Esophagus muscularis mucosa (tissue), 4 donors: ENCODE measurements at places on chromosomes 7 and 10. TPM values are rescaled to one million over a fixed set of nuclear protein-coding genes. Genes with fewer than 3 reads are reported as not detected.

GRCh38 chr7:25959168-25959734 is 192.7 kb upstream of the NFE2L3 start:
- peak; percentile 82 for DNase-seq

DNA sequence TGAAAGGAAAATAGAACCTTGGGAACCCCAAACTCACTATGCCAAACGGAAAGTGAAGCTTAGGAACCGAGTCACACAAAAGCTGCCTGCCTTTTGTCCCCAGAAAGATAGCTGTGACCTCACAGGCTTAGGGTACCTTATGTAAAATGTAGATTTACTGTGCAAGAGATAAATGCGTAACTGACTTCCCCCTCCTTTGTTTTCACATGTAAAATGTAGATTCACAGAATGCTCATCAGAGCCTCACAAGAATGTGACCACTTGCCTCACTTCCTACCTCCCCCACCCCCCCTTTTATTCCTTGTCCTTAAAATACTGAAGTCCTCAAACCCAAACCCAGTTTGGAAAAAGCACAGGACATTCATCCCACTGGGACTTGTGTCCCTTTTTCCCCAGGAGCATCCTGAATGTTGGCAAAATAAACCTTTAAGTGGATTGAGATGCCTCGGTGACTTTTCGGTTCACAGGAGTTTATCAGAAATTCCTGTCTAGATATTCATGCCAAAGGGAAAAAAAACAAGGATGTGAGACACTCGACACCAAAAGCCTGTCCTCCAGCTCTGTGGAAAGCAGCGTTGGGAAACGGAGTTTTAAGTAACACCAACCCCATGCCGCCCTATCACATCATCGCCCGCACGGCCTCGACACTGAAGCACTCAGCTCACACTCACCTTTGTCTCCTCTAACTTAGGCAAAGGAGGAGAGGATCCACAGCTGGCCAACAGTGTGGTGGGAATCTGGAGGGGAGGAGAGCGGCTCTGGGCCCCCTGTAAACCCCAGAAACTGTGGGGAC is 45.9 kb downstream of the SVIL start:
- DNase-seq: no peak

GRCh38 chr7:73573791-73574190 is 4.6 kb downstream of the TBL2 start:
- DNase-seq: no peak

Gene MMP21
- total RNA-seq: not detected

DNA sequence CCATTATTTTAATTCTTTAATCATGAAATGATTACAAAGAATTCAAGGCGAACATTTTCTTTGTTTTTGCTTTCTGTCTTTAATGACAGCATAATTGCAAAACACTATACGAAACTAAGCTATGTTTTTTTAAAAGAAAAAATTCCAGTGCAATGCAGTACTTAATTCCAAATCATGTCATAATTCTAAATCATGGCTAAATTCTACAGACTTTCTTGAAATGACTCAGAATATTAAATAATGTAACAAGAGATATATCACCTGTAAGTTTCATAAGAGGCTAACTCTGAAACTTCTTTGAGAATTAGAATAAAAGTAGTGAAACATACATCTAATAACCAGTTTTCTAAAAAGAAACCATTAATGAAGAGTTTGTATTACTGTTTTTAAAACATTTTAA is 671.6 kb downstream of the PARD3 start:
- no peak for DNase-seq

GRCh38 chr10:35577926-35578617 is 27.1 kb upstream of the GJD4 start:
- DNase-seq: no peak

DNA sequence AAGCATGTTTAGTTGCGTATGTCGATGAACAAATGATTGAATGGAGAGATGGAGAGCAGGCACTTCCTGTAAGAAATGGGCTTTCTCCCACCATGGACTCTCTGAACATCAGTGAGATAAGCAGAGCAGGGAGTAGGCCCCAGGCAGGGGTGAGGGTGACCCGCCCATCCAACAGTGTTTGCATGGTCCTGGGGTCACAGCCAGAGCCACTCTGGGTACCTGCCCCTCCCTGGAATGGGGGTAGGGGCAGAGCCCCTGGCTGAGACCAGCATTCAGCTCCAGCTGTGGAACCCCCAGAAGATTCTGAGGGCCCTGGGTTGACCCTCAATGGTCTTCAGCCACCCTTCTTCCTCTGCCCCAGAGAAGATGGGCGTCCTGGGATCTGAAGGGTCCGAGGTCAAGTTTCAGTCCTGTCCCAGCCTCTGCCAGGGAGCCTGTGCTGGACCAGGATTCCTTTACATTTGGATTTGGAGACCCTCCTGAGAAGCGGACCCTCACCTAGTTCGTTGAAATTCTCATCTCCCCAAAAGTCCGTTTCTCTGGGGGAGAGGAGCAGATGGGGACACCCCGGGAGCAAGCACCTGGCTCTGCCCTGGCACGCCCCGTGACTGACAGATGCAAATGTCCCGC is 2.4 kb upstream of the FGF8 start:
- no peak for DNase-seq

DNA sequence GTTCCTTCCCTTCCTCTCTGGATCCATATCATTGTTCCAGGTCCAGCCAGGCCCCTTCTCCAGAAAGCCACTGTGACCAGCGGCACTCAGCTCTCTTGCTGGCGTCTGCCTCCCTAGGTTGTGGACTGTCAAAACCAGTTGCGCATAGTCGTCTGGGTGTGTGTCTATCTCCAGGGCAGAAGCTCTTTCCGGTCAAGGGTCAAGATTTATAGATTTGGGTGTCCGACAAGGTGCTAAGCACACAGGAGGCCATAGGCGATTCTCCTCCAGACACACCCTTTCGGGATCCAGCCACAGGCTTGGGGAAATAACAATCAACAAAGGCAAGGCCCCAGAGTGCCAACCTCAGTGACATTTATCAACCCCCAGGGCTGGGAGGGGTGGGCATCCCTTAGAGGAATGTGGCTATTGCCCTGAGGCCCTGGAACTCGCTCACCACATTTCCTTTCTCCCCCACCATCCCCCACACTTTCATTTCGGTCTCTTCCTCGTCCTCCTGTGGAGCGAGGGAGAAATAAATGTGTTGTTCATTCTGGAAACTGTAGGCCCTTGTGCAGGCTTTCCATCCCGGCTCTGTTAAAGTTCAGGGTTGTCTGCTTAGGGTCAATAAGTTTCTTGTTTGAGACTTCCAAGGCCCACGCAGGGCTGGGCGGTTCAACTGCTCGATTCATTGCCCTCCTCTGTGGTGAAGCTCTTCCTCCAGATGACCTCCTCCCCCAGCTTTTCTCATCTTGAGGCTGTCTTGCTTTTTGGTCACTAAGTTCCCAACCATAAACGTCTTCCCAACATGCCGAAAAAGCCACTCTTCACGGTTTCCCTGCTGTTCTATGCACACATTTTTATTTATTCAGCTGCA is 57.9 kb downstream of the AFAP1L2 start:
- no peak for DNase-seq

- DNase-seq: peak; percentile 85
Measured at GRCh38 chr10:6528198-6528950, 51.7 kb downstream of the PRKCQ start.

DNA sequence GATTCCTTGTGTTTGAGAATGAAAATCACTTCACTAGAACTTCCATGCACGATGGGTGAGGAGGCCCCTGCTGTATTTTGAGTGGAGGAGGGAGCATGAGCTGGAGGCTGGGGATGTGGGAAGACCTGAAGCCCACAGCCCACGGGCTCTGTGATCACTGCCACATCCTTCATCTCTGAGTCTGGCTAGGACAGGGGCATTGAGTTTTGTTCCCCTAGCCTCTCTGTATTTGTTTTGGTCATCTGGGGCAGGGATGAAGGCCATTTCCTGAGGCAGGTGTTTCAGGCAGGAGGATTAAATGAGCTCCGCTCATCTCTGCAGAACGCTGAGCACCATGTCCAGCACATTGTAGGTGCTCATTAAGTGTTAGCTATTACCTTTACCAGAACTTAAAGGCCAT is 293.6 kb downstream of the GLRX3 start:
- DNase-seq: peak; percentile 75

DNA sequence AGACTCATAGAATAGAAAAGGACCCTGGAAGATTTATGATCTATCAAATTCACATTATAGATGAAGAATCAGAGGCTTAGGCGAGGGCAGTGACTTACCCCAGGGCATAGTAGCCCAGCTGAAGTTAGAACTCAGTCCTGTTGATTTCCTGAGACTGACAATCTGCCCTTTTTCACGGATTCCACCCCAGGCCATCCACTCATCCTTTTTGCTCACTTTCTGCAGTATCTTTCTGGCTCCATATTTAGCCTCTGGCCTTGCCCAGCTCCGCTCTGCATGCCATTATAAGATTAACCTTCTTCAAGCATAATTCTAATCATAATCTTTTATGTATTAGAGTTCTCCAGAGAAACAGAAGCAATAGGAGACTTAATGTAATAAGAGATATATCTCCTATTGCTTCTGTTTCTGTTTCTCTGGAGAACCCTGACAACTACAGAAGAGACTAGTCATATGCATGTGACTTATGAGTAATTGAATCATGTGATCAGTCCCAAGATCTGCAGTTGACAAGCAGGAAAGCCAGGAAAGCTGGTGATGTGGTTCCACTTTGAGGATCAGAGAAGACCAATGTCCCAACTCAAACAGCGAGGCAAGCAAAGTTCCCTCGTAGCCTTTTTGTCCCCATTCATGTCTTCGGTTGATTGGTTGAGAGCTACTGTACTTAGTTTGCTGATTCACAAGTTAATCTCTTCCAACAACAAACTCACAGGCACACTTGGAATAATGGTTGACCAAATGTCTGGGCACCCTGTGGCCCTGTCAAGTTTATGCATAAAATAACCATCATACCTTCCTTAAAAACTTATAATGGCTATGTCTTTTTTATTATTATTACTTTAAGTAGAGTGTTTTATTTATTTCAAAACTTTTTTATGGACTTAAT is 412.1 kb downstream of the SUGCT start:
- DNase-seq: no peak

DNA sequence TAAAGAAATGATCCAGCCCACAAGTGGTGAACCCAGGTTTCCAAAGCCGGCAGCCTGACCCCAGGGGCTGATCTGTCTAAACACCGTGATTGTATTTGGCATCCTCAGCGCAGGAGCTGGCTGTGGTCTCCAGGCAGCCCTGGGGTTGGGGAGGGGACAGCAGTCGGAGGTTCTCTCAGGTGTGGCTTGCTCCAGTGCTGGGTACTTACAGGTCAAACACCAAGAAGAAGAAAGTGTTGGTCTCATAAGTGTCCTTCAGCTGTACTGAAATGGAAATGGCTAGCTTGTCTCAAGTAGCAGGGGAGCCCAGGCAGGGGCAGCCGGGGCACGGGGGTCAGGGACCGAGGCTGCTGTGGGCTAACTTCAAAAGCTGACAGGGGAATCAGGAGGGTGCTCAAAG is 6.0 kb downstream of the PHKG1 start:
- no peak for DNase-seq

- no peak for DNase-seq
Measured at GRCh38 chr7:130973637-130974036, 239.6 kb upstream of the KLF14 start.

- DNase-seq: no peak
Measured at GRCh38 chr7:155980841-155981240, 168.6 kb upstream of the SHH start.

DNA sequence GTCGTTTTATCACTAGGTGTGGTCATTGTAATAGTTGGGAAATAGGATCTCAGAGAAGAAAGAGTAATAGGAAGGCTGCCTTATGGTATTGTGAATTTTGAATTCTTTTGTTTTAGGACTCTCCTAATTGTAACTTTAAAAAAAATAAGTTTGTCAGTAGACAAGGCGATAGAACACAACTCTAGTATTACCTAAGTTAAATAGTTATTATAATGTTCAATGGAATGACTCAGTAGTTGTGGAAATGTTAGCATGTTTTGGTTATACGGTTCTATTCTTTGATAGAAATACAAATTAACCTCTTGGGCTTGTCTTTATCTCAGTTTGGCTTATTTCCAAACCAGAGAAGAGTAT is 1.4 kb downstream of the DNAH11 start:
- DNase-seq: no peak

GRCh38 chr7:122155566-122155965 is 11.5 kb upstream of the AASS start:
- DNase-seq: no peak

- DNase-seq: no peak
Measured at GRCh38 chr10:113711142-113711541, 31.4 kb downstream of the CASP7 start.

DNA sequence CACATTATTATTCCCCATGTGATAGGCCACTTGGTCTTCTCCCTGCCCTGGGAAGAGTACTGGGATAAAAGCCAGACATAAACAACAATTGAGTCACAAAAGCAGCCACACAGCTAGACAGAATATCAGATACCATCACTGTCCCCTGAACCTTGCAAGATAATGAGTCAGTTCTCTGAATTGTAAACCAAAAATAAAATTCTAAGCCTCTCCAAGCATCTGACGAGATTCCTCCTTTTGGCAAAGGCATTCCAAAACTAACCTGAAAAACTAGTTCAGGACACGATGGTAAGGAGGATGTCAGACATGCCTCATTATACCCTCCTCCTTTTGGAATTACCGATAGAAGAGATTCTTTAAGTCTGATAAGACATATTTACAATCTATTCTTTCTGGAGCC is 450.7 kb downstream of the HTR7 start:
- DNase-seq: no peak

DNA sequence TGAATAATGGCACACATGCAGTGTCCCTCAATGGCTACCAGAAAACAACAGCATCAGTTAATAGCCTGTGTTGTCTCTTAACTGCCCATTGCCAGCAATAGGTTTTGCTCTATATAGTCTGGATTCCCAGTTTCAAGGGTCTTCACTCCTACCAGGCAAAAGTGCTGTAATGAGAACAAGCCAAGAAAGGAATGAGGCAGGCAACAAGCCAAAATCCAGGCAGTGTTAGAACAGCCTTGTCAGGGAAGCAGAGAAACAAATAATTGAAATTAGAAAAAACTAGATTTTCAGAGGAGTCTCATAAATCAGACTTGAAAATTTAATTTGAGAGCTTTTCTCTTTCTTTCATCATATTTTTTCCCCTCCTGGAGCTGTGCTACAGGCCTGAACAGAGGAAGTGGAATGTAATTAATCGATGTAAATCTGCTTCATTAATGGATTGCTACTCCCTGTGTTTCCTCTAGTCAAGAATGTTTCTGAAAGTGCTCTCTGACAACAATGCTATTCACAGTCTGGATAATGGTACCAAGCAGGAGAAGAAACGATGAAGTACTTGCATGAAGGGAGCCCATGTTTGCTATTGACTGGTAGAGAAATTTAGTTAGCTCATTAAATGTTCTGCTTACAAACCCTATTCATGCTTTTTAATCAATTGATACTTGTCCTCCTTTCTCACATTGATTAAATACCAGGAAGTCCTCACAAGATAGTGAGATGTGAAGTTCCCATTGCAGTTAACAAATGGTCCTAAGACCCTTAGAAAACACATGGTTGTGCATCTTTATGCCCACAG is 202.0 kb upstream of the LRRTM3 start:
- DNase-seq: no peak

DNA sequence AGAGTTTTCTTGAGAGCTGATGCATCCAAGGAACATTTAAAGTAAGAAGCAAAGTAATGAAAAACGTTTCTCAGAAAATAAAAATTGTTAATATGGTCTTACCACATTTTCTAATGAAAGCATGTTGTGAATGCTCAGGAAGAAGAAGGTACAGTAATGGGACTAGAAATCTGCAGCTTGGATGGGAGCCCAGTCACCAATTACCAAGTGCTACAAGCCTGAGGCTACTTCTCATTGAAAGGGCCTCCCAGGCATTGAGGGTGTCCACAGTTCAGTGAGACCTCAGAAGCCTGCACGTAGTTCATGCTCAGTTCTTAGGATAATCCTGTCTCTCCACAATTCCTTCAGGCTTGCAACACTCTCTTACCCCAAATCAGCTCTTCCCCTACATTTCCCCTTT is 17.6 kb downstream of the PTN start:
- DNase-seq: no peak
